ENCODE measurements at places on chromosomes 2 and 18.

DNA sequence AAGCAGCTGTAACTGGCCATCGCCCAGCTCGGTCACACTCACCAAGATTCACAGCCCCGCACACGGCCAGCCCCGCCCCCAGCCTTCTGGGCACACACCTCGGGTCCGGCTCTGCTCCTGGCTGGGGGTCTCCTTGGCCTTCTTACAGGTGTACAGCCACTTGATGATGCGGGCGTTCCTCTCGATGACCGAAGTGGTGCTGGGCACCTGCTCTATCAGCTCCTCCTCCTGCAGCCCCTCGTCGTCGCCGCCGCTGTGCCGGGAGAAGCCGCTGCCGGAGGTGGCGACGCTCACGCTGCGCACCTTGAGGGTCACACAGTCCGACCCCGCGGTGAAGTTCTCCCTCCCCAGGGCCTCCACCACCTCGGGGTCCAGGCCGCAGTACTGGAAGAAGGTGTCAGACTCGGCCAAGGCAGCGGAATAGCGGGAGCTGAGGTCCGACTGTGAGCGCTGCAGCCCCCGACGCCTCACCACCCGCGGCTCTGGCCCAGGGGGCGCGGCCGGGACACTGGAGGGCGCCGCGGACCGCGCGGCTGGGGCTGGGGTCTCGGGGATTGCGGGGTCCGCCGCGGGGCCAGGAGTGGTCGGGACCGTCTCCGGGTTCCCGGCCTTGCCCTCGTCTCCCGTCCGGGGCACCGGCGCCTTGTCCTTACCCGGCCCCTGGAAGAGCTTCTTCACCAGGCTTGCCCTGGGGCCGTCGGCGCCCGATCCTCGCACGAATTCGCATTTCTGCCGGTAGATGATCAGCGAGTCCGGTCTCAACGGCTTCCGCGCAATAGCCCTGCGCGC is 769 bp downstream of the FAM110C start:
- no peak for DNase-seq

DNA sequence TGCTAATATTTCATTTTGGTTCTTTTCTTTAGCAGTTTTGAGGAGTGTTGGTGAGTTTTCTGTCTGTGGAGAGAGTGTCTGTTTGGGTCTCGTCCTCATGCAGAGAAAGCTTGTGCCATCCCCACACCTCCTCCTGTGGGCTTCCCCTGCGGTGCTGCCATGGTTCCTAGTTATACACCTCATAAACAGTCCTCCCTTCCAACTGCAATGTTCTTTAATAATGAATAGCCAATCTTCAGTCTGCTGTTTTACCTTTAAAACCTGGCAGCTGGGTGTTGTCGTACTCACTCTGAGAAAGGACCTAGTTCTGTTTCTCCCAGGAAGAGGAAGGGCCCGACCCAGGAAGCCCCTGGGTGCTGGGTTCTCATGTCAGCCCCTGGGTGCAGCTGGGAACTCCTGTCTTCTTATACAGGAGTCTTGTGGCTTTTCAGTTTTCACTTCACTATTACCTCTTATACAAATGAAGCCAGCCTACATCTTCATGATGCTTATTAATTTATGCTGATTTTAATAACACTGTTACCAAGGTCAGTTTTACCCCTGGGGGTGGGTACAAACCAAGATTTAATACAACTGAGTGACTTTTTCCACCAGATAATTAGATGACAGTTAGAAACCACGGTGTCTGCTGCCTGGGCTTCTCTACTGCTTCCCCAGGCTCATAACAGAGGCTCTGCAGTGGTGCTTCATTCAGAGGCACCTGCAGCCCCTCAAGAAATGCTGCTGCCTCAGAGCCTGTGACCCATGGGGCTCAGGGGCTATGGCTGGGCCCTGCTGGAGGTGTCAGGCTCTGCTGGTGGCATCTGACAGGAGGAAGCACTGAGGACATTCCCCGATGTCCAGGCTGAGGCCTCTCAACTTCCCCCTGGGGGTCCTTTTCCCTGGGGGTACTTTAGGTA is 59.1 kb downstream of the COA5 start:
- no peak for DNase-seq

- no peak for DNase-seq
Observed at GRCh38 chr2:230602562-230603230, 109.9 kb upstream of the CAB39 start.

DNA sequence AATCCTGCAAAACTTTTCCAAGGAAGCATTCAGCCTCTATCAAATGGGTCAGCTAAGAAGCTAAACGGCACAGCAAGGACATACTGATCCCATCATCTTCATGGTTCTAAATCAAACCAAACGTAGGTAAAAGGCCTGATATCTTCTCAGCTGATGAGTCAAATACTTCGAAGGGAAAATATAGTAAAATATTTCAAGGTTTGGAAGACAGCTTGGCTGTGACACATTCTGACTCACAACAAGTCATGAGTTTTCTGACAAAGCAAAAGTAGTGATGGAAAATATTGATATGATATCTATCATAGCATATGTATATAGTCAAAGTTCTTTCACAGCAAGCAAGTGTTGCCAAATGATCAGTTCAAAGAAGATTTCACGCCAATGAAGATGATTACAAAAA is 31.5 kb downstream of the DOCK10 start:
- no peak for DNase-seq

DNA sequence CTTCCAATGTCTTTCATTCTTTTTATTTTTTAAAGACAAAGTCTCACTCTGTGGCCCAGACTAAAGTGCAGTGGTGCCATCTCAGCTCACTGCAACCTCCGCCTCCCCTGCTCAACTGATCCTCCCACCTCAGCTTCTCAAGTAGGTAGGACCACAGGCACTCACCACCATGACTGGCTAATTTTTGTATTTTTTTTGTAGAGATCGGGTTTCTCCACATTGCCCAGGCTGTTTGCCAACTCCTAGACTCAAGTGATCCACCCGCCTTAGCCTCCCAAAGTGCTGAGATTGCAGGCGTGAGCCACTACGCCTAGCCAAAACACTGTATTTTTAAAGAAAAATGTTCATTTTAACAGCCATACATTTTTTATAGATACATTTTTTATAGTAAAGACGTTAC is 12.7 kb downstream of the GCKR start:
- DNase-seq, result no peak

GRCh38 chr2:191264647-191265081 is 19.5 kb downstream of the MYO1B start:
- no peak for DNase-seq

GRCh38 chr2:95388856-95389244 is 13.7 kb upstream of the FAHD2A start:
- no peak for DNase-seq
